Liver (tissue), 10 donors: ENCODE measurements at places on chromosomes 12 and 14.

GRCh38 chr12:102568276-102568675 is 87.9 kb upstream of the IGF1 start:
- DNase-seq = no peak

- DNase-seq = no peak
Observed at GRCh38 chr12:5429741-5430557, 2.0 kb upstream of the NTF3 start.

DNA sequence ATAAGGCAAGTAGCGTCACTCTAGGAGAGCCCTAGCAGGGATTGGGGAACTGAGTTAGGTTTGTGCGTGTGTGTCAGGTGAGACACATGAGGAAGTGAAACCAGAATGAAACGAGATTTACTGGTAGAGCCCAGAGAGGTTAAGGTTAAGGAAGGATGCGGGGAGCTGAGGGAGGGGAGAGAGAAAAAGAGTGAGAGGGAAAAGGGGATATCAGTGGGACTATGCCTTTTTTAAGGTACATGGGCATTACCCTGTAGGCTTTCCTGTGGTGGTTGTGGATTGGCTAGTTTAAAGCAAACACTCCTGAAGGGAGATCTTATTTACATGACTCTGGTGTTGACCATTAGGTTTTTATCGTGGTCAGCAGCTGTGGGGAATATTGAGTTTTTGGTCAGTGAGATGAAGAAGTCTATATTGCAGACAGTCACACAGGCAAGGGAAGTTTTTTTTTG is 13.9 kb downstream of the ZDHHC17 start:
- no peak for DNase-seq

DNA sequence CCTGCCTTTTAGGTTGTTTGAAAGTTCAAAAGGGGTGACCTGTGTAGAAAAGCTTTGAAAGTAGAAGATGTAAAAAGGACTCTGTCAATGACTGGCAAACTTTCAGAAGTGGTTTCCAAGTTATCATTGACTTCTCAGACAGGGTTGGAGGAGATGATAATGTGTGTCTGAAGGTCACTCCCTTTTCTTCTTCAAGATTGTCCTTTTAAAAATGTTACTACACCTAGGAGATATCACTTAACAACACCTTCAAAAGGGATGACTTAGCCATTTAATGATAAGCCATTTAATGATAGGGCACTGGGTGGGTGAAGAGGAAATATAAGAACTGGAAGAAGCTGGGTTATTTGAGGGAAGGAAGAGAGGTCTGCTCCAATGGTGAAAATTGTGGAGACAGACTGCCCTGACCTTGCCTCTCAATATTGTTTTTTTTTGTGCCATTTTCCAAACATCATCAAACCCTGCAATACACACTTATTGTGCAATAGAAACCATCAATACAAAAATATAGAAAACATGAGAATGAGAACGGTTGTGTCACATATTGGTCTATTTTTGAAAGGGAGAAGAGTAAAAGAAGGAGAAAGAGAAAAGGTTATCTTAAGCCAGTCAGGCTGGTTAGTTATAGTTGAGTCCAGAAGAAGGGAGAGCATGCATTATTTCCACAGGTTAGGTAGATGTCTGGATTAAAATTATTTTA is 38.8 kb downstream of the BEST3 start:
- DNase-seq = no peak

- DNase-seq = no peak
Observed at GRCh38 chr12:10701131-10701681, 21.9 kb downstream of the YBX3 start.
